Right ventricle myocardium inferior (tissue), 1 donor: ENCODE measurements at places on chromosomes 7 and 10.

DNA sequence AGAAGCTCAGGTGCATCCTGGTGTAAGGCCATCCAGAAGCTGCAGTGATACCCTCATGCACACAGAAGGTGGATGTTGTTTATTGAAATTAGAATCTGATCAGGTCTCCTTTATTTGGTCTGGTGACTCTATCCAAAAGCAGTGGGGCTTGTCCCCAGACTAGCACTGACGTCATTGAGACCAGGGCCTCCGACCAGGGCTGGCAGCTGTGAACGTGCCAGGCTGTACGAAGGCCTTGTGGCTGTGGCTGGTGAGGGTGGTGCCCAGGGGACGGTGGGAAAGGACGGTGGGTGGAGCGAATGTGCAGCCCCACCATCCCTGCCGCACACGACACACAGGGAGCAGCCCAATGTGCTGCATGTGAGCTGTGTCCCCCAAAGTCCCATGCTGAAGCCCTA is 160.0 kb downstream of the ADARB2 start:
- DNase-seq, result no peak

- DNase-seq, result no peak
These were observed 85.3 kb upstream of the CCDC6 start for GRCh38 chr10:59991661-59992060.

DNA sequence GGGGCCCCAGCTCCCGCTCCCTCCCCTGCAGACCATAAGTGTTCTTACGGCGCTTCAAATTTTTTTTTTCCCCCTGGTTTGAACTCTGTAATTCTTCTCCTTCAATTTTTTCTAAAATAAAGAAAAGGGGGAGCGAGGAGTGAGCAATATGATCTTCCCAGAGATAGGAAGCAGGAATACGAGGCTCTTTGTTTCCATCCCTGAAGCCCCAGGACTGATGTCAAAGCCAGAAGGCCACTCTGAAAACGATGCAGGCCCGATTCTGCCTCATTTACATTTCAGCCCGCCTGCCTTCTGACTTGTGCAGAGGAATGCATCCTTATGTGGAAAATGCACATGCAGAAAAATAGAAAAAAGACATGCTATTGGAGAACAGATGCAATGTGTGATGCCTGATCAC is 401.5 kb upstream of the MKI67 start:
- no peak for DNase-seq

DNA sequence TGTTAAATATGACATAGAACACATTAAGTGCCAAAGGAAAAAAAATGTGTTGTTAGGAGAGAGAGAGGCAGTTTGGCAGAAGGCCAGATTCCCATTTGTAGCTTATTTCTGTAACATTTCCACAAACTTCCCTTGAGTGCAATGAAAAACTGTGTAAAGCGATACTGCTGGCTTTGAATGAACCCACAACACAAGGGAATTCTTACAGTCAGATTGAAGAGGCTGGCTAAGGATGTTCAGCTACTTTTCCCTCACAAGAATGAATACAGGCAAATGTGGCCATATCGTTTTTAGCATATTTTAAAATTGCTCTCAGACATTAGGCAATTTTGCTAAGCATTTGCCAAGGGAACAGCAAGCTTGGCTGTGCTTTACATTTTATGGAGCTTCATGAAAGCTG is 614.1 kb upstream of the FZD8 start:
- DNase-seq, result no peak

DNA sequence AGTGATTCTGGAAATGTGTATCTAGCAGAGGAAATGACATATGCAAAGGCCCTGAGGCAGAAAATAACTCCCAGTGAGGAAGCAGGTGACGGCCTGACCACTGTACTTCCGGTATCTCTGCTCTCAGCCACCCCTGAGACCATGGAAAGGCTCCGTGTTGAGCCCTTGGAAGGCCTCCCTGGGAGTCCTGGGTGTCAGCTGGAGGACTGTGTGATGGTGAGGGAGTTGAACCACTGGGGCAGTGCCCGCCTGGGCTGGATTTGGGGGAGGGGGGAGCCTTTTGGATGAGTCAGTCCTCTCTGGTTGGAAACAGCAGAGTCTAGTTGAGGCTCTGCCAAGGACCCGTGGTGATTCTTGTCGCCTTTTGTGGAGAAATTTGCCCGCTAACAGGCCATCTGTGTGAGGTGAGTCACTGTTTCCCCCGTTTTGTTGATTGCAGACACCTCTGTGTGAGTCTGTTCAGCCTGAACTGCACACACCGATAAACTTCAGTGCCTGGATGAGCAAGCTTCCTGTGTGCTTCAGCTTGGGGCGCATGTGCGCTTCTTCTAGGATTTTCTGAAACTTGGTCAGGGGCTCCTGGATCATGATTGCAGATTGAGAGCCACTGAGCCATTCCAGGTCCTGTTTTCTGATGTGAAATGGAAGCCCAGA is 98.6 kb downstream of the GRK5 start:
- DNase-seq, result no peak

- no peak for DNase-seq
These were observed 127.6 kb downstream of the TNS3 start for GRCh38 chr7:47454069-47454973.

DNA sequence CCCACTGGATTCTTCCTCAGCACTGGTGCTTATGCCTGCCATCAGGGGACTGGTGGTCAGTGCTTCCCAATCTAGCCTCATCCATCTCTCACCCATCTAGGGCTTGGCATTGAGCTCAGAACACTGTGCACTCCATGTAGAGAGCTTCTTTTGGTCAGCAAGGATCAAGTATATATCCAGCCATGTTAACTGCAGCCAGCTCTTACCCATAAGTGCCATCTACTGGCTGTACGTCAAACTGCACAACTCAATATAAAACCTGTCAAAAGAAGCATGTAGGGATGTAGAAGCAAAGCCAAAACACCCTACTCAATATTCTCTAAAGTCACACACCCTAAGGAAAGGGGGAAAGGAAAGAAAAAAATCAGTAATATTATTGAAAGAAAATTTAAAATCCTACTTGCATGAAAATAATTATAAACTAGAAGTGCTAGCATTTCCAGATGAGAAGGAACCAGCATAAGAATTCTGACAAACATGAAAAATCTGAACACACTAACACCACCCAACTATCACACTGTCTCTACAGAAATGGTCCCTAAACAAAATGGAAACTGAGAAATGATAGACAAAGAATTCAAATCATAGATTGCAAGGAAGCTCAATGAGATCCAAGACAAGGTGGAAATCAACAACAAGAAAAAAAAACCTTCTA is 531.1 kb upstream of the STEAP1 start:
- no peak for DNase-seq
